ENCODE measurements at places on chromosomes 4 and X. TPM values are rescaled to one million over a fixed set of nuclear protein-coding genes. Genes with fewer than 3 reads are reported as not detected.

The ETDB gene
- not detected for total RNA-seq

The FRG2 gene
- not detected for total RNA-seq

The FMR1NB gene
- total RNA-seq = not detected

The XPNPEP2 gene
- total RNA-seq = 1.3 TPM
